ENCODE measurements at places on chromosomes 4 and X.

DNA sequence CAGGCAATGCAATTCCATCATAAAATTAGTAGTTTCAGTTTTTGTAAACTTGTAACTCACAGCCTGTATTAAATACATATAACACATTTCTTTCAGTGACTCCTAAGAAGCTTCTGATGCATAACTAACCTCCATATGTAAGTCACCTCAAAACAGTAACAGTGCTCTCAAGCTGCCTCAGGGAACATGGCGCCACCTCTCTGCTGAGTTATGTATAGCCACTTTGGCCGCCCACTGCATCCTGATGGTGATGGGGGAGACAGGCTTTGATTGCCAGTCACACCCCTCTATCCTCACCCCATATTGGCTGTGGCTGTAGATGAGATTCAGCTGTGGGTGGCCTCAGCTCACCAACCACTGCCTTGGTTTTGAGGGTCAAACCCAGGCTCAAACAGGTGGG lies 54.3 kb downstream of the LRBA start:
- peak; percentile 24 for DNase-seq

DNA sequence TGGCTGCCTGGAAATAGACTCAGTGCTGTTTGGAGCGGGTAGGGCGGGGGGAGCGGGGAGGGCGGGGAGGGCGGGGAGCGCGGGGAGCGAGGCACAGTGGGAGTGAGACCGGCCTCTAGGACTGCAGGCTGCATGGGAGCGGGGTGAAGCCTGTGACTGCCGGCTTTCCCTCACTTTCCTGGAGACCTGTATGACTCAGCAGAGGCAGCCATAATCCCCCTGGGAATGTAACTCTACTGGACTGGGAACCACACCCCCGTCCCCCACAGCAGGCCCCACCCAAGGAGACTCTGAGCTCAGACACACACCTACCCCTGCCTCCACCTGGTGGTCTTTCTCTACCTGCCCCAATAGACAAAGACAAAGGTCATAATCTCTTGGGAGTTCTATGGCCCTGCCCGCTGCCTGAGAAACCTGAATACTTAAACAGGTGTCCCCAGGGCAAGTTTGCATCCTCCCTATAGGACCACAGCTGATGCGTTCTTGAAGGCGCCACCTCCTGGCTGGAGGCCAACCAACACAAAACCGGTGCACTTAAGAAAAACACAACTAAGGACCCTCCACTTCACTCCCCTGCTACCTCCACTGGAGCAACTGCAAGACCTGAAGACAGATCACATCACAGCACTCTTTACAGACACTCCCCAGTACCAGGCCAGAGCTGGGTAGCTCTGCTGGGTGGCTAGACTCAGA lies 18.0 kb downstream of the HDAC8 start:
- DNase-seq, result peak; percentile 31

DNA sequence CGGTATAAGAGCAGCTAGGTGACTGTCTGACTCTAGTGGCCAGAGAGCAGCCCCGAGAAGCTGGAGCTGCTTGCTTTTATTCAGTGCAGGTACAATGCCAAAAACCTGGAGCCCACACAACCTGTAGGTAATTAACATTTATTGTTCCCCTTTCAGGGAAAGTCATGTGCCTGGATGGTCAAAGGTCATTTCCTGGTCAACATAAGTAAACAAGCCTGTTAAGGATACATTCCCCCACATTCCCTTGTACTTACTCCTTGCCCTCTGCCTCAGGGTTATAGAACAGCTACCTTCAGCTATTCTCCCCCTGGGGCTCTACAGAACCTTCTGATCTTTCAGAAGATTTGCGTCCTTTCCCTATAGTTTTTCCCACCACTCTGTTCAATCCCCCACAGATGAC lies 253.4 kb downstream of the TMA16 start:
- DNase-seq, result no peak

DNA sequence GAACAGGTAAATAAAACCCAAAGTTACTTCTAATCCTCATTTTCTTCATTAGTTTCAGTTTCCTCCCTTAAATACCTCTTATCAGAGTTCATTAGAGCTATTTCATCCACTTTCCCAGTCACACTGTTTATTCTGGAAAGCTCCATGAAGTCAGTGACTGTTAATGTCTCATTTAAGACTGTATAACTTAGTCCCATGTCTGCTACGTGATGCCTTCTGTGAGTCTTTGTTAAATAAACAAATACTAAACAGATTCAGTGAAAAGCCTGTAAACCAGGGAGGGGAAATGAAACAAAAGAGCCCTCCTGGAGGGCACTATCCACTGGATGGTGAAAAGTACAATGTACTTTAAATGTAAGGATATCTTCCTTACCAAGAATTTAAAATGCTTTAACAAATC lies 24.7 kb downstream of the ACE2 start:
- no peak for DNase-seq

DNA sequence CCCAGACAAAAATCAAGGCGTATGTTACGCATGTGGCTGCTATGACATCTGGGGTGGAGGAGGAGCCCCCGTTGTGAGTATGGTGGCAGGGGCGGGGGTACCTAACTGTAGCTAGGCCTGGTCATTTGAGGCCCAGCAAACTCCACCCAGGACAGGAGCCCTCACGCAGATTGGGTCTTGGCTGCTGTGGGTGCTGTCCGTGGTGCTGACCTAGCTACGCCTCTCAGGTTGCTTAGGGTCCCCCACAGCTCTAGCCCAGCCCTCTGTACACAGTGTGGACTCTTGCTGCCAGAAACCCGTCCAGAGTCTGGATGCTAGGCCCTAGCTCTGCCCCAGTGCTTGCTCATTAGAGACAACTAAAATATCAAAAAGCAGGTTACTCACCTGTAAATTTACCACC lies 146.7 kb upstream of the PSAPL1 start:
- no peak for DNase-seq

DNA sequence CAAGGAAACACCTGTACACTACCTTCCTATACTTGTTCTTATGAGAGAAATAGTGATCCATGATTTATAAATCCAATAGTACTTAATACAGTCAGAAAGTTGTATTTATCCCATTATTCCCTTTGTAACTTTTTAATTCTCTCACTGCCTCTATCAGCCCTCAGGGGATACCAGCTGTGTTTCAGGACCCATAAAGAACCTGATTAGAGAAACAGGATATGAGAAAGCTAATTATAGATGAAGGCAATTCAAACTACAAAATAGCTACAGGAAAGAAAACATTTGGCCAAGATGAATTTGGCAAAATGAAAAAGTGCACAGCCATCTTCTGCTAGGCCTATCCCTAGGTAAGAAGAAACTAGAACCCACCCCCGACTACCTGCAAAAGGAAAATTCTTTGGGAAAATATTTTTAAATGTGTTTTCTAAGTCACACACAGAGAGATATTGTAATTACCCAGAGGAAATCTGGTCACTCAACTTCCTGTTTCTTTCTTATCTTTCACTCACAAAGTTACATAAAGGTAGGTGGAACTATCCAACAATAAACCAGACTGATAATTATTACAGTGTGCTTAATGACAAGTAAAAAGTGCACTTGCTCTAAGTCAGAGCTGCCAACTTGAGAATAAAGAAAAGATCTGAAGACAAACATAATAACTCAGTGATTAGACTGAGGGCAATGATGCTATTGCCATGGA lies 836.5 kb upstream of the HTR2C start:
- no peak for DNase-seq

DNA sequence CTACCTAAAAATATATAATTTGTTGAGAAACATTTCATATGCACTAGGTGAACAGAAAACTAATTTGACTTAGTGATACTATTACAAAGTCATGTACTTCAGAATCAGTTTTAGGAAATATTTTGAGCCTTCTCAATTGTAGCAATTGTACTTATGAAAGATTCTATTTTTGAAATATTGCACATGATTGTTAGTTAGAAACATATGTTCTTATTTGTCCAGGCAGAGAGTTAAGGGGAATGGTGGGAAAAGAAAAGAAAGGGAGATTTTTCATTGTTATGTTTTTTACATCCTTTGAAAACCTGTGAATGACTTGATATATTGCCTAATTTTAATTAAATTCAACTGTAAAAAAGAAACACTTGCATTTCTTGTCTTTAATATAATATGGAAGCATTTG lies 66.0 kb downstream of the GLRB start:
- no peak for DNase-seq

DNA sequence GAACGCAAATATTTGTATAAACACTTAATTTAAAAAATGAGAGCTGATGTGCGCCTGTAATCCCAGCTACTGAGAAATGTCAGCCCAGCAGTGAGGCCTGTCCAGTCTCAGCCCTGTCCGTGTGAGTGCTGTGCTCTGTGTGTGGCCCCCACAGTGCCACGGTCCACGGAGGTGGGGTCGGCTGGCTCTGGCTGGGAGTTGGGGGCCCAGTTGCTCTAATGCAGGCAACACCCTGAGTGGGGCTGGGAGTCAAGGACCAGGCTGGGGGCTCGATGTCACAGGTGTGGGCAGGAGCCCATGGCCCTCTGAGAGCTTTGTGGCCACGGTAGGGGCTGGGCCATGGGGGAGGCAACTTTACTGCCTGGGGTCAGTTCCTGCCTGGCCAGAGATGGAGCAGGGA lies 12.8 kb downstream of the PCGF3 start:
- no peak for DNase-seq

GRCh38 chrX:134013092-134013497 lies 27.7 kb upstream of the GPC3 start:
- DNase-seq, result no peak

- no peak for DNase-seq
These were observed 68.2 kb downstream of the USP9X start for GRCh38 chrX:41153448-41153847.

GRCh38 chrX:151780621-151781020 lies 46.1 kb downstream of the CNGA2 start:
- DNase-seq, result no peak

DNA sequence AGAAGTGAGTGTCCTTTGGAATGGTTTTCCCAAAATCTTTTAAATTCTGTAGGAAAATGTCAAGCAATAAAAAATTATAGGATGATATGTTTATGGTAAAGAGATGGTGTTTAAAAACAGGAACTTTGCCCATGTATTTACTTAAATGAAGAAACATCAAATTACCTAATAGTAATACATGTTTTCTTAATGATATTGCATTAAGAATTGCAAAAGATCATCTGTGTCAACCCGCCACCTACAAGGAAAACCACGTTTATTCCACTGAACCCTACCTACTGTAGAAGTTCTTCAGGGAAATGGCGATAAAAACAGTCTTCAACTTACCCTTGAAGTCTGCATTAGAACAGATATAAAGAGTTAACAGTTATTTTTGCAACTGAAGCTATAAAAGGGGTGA lies 67.2 kb upstream of the NDP start:
- DNase-seq, result no peak

GRCh38 chrX:118971552-118971951 lies 2.9 kb upstream of the LONRF3 start:
- DNase-seq, result no peak

GRCh38 chr4:121273191-121273590 lies 107.6 kb downstream of the QRFPR start:
- DNase-seq, result no peak

DNA sequence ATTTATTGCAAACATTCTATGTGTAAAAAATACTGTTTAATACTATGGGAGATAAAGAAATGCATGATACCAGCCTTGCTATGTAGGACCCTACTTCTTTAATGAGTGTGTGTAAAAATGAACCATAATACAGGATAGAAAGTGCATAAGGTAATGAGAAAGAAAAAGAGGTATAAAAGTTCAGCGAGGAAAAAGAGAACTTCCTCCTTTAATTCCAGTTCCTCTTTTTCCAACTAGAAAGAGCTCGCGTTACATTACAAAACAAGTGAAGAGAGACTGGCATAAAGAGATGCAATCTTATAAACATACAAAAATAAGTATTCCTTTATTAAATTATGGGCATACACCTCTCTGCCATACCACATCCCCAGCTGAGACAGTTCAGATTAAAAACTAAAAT lies 77.4 kb downstream of the ANKRD17 start:
- DNase-seq, result no peak

DNA sequence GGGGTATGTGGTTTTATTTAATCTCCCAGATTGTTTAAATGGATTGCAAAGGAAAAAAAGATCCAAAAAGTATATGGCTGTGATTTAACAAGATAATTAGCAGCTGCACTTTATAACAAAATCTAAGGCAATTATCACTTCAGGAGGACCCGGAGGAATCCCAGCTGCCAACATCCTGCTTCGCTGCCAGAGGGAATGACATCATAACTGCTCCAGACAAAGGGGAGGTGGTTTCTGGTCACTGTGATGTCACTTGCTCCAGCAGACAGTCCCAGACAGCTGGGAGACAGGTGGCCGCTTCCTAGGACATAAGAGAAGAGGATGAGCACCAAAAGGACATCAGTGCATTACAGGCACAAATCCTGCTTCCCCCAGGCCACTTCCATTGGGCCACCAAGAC lies 371.0 kb downstream of the BCOR start:
- no peak for DNase-seq

GRCh38 chrX:7059214-7059838 lies 88.2 kb upstream of the STS start:
- DNase-seq, result no peak

GRCh38 chr4:99640676-99641075 lies 17.0 kb downstream of the C4orf54 start:
- DNase-seq, result no peak

GRCh38 chr4:72805284-72805683 lies 236.3 kb upstream of the ADAMTS3 start:
- no peak for DNase-seq

DNA sequence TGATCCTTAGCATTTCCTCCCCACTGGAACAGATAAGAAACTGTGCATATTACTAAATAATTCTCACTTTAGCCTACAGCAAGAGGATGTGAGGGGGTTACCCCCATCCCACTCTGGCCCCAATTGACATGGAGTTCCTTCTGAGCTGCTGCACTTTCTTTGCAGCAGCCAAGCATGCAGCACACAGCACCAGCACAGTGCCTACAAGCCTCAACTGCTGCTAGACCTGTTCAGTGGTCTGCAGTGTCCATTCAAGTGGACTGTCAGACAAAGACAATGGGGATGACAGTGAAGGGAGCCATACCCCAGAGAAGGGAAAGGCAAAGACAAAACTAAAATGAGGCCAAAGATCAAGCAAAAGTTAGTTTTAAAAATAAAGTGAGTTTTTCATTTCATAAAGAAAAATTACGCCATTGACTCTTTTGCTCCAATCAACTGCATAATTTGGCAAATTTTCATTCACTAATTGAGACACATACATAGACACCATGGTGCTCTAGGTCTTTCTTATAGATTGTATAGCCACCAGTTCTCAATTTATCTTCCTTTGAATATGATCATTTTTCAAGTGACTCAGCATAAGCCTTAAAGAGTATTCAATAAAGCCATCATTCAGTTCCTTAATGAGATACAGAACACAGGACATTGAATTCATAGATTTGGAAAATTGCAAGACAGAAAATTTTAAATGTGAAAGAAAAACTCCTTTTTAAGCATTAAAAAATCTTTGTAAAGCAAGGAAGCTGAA lies 410.6 kb downstream of the HNRNPD start:
- no peak for DNase-seq

Data from left colon (tissue), 2 donors.